ENCODE measurements at places on chromosomes 3 and 15. TPM values are rescaled to one million over a fixed set of nuclear protein-coding genes. Genes with fewer than 3 reads are reported as not detected.

SLC6A1 gene
- total RNA-seq: not detected

ESYT3 gene
- total RNA-seq: 0.17 TPM

TGM5 gene
- total RNA-seq: 0.07 TPM

FBXL2 gene
- total RNA-seq: not detected

SENP8 gene
- 1.7 TPM for total RNA-seq

SPINK8 gene
- total RNA-seq: not detected

HYKK gene
- 1.6 TPM for total RNA-seq

C3orf18 gene
- total RNA-seq: 32.6 TPM

TARS3 gene
- 11.5 TPM for total RNA-seq

DNA sequence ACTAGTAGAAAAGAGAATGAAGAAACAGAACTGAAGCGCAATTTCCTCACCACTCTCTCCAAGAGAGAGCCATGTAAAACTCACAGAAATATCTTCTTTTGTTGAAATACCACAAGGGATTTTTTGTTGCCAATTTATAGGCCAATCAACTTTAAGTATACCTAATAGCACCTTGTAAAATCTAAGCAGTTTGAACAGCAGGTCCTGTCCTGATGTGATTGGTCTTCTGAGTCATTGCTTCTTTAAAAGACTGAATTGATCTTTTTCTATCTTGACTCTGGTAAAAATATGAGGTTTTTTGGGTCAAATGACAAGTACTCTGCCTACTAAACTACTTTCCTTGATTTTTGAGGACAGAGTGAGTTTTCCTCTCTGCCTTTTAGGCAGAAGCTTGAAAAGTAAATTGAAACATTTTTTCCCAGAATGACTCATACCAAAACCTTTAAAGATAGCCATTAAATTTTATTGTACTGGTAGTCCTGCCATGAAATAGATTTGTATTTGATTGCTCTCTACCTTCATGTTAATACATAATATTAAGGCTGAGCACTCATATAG is 343.9 kb upstream of the CBLB start:
- no peak for DNase-seq

DNA sequence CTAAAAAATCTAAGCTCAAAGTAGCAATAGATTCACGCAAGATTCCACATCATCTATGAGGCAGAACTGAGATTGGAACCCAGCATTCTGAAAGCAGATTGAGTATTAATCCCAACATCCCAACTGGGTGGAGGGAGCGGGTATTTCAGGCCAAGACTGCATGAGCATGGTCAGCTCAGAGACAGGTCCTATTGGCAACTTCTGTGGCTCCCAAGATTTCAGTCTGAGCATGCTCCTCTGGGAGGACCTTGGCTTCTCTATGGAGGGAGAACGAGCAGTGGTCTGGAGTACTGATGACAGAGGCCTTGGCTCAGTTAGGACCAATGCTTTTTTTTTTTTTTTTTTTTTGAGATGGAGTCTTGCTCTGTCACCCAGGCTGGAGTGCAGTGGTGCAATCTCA is 4.0 kb upstream of the ITGA11 start:
- no peak for DNase-seq

- no peak for DNase-seq
Observed at GRCh38 chr3:35200056-35200455, 439.3 kb upstream of the ARPP21 start.

GRCh38 chr3:104717828-104718196 is 648.9 kb upstream of the ALCAM start:
- DNase-seq: no peak

GRCh38 chr3:61913701-61914100 is 352.3 kb downstream of the PTPRG start:
- no peak for DNase-seq

GRCh38 chr3:152269056-152269830 is 514 bp downstream of the MBNL1 start:
- DNase-seq: peak; percentile 86

GRCh38 chr3:73610493-73610892 is 14.2 kb downstream of the PDZRN3 start:
- no peak for DNase-seq

- DNase-seq: no peak
Observed at GRCh38 chr15:91885714-91886270, 32.3 kb downstream of the SLCO3A1 start.

DNA sequence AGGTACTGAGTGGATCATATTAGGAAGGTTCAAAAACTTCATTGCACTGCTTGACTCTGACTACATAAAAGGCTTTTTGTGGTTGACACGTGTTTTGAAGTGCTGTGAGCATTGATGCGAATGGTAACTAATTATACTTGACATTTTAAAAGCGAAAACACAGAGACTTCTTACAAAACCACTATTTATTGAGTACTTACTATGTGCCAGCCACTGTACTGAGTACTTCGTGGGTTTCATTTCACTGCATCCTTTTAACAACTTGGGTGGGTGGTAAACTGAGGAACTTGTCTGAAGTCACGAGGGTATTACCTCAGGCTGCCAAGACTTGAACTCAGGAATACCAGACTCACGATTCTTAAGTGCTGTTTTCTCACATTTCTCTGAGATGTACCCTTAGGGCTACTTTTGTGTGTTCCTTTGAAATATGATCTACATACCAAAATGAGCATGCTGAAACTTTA is 45.3 kb upstream of the PPP4R2 start:
- no peak for DNase-seq
